NCI-H510A (cell line): ENCODE measurements at places on chromosomes 3 and 15.

DNA sequence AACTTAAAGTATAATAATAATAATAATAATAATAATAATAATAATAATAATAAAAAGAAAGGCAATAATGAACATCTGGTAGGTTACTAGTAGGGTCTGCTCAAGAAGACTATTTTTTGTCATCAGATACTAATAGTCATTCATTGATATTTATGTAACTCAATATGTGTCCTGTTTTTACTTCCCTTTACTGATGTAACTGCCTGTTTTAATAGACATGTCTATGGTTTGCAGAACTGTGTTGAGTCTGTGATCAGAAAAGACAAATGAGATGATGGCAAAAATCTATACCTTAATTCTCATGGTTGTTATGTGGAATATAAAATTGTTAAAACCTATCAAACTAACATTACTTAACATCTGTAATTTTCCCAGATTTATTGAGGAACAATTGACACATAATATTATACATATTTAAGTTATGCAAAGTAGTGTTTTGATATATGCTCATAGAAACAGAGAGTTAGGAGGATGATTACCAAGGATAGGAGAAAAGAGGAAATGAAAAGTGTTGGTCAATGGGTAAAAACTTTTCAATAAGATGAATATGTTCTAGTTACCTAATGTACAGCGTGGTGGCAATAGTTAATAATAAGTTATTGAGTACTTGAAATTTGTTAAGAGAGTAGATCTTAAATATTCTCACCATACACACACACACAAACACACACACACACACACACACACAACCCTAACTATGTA lies 699.4 kb downstream of the ZPLD1 start:
- no peak for DNase-seq

- DNase-seq = no peak
Observed at GRCh38 chr15:29089731-29090616, 179.6 kb downstream of the NSMCE3 start.

- no peak for DNase-seq
Observed at GRCh38 chr3:111947231-111947630, 31.6 kb upstream of the ABHD10 start.

DNA sequence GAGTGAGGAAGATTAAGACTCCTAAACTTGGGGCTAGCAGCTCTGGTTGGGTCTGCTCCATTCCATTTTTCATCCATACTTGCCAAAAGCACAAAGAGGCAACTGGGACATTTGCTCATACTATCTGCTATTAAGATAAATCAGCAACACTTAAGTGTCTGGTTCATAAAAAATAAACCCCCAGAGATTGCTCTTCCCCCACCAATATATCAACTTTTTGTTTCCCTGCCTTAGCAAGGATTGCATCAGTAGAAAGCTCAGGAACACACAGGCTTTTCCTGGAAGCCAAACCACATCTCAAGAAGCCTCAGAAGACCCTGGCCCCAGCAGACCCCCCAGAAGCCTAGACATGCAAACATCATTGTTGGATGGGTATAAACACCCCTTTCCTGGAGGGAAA lies 232.4 kb upstream of the WNT5A start:
- DNase-seq = no peak

- DNase-seq = no peak
Observed at GRCh38 chr15:49721091-49721490, 100.2 kb downstream of the DTWD1 start.
